ENCODE measurements at places on chromosomes 2 and 18.

GRCh38 chr18:63113899-63114565 lies 205.5 kb downstream of the BCL2 start:
- no peak for DNase-seq

- no peak for DNase-seq
These were observed 165.0 kb downstream of the ANKRD44 start for GRCh38 chr2:197145471-197146056.

- no peak for DNase-seq
These were observed 26.1 kb downstream of the NPC1 start for GRCh38 chr18:23560186-23560585.

- DNase-seq, result no peak
These were observed 679.6 kb downstream of the MBD2 start for GRCh38 chr18:53544917-53545316.

DNA sequence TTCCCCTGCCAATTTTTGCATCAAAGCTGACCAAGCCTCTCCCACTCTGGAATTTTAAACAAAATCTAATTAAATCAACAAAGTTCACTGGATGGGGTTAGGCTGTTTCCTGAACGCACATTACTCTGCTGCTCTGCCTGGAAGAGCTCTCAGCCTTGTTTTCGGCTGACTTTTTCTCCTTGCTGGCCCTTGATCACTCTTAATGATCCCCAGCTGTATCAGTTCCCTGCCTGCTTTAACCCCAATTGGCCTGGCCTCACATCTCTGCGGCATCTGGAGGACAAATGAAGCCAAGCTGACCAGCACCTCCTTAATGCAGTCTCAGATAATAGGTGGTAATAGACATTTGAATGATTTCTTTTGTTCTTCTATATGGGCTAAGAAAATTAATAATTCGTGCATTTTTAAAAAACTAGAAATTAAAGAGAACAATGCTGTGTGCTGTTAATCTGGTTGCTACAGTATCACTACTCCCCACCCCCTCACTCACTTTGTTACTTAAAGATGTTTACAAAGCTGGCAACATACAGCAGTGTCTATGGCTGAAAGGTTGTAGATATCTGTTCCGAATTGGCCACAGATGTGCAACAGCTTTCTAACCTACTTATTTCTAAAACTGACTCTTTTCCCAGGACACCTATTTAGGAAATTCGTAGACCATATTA lies 415.2 kb upstream of the KCNH7 start:
- DNase-seq, result no peak

DNA sequence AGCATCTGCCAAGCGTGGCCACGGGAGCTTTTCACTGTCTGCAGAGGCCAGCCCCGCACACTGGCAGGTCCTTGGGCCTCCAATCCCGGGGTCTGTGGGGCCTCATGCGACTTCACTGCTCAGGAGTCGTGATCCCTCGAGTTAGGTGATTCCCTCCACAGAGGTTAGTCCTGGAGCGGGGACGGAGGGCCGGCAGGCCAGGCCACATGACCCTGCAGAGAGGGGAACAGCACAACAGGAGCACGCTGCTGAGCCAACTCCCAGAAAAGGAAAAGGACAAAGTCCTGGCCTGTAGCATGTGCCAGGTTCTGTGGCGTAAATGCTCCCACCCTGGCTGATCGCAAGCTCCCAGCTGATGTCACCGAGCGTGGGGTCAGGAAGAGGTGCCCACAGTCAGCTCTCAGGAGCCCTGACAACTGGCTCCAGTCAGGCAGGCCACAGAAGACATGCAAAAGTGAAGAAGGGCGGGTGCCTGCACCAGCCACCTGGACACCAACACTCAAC lies 15.3 kb upstream of the PRLH start:
- no peak for DNase-seq

DNA sequence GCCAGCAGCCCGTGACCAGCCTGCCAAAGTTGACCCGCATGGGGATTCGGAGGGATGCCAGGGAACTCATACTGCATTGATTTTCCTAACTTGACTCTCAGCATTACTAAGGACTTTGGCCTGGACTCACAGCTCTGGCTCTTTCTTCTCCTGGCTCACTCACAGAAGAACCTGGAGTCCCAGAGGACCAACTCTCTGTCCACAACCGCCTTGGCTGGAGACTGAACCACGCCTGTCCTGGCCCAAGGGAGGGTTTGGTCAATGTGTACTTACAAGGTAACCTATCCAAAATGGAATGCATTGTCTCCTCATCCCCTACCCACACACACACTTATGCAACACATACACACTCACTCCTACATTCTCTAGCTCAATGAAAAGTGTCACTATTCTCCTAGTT lies 135.6 kb upstream of the KLHL29 start:
- DNase-seq, result no peak

DNA sequence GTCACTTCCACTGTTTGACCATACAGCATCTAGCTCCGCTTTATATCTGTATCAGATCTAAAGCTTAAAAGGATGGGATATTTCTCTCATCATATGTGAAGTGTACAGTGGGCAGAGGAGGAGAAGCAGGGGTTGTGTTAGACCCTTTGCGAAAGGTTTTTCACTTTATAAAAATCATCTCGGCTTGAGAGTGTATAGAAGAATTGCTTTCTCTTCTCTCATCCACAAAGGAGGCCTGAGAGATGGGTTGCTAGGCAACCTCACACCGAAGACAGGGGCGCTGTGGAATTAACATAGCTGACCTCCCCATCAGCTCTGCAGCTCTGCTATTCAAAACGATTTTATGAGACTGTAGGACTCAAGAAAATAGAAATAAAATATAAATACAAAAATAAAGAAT lies 70.2 kb upstream of the GALNT3 start:
- no peak for DNase-seq

GRCh38 chr18:49697757-49698524 lies 115.4 kb downstream of the ACAA2 start:
- DNase-seq, result no peak

DNA sequence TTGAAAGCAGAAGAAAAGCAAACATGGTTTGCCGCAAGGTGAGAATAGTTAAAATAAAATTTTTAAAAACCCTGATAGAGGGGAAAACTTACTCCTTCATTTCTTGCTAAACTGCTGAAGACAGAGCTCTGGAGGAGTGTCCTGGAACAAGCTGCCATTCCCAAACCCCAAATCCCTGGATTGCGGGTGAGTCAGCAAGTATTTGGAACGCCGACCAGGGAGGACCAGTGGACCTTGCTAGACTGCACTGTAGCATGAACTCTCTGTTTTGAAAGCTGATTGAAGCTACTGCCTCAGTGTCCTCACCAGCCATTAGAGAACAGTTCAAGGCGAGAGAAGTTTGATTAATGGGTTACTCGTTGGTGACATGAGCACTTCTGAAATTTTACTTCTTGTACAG lies 99.4 kb upstream of the RASGRP3 start:
- no peak for DNase-seq

DNA sequence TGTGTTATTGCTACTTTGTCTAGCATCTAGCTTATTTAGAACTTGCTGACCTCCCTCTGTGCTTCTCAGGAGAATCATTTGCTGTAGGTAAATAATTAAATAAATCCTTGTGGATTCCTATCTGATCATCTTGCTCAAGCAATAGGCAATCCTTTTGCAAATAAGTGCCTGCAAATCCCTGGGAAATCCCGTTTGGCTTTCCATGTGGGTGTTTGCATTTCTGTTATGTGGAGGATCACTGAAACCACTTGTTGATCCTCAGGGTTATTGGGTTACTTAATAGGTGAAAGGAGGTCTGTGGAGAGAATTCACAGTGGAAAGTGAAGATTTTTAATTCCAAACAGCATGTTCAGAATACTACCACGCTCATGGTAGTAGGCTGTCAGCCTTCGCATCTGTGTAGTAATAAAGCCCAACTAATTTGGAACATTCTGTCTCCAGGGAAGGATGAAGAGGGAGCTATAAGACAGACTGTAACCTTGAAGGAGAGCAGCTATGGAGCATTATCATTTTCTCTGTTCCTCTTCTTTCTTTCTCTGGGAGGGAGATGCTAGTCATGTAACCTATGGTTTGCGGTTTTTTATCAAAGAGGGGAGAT lies 72.5 kb downstream of the GULP1 start:
- no peak for DNase-seq

- no peak for DNase-seq
These were observed 164.6 kb downstream of the LDLRAD4 start for GRCh38 chr18:13382954-13383827.

DNA sequence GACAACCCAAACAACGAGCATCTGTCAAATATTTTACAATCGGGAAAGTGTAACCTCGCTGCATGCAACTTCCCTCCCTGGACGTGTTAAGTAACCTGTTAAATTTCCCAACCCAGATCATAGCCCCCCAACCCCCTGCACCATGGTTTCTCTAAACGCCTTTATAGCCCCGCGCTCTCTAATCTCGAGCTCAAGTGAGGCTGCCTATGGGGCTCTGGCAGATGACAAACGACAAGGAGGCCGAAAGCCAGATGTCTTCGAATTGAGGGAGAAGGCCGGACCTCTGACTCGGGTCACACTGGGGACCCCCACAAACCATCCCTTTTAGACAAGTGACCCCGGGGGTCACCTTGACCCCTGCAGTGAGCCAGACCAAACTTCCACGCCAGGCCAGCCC lies 526 bp downstream of the COX7A2L start:
- no peak for DNase-seq

GRCh38 chr18:75727456-75727855 lies 300.0 kb upstream of the SMIM21 start:
- peak; percentile 29 for DNase-seq

DNA sequence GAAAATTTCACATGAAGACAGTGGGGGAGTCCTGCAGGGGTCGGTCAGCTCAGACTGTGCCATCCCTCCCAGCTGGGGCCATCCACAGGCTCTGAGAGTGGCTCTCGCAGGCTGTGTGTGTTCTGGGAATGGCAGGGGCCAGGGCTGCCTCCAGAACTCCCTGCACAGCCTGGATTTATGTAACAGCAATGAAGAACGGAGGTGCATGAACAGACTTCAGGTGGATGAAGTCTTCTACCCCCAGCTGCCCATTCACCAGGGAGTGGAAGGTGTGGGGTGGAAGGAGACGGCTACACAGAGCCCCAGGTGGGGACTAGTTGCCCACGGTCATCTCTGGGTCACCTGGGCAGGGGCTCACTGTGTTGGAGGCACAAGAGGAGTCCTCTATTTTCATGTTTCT lies 56.1 kb upstream of the HDAC4 start:
- no peak for DNase-seq

DNA sequence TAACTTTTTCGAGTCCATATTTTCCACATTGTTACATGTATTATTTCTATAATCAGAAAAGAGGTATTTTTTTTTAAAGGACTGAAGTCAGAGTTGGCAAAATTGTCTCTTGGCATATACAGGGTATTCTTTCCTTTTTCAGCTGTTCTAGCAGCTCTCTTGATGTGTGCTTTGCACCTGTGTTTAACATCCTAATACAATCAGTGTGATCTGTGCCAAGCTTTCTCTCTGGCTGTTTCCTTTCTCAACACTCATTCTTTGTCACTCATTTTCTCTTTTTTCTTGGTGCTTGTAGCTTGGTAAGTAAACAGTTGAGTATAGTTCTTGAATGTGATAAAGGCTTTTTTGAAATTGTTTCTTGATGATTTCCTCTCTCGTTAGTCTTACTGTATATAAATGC lies 9.2 kb downstream of the RNMT start:
- DNase-seq, result no peak

- DNase-seq, result no peak
These were observed at the start of gene COL5A2 for GRCh38 chr2:189179570-189179950. Gene COL5A2, minus strand, starts transcription at chr2:189179761. Its CDS starts 157 bp downstream, at chr2:189179604.

GRCh38 chr2:11129598-11130449 lies 25.4 kb upstream of the SLC66A3 start:
- DNase-seq, result peak; percentile 83

- no peak for DNase-seq
These were observed 602.2 kb downstream of the GALR1 start for GRCh38 chr18:77851802-77852201.

DNA sequence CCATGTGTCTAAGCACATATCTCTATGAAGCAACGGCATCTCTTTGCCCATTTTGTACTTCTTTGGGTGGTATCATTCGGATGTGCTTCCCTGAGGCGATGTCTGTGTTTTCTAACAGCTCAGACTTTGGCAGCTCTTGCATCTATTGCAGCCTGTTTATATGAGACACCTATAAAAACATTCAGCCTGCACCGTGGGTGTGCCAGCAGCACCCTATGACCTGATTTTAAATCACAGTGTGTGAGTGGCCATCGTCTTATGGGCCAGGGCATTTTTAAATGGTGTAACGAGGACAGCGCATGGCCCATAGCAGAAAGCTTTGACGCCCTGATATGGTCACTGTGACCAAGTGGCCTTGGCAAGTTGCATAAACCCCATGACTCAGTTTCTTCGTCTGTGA lies 12.9 kb downstream of the NPAS2 start:
- no peak for DNase-seq

DNA sequence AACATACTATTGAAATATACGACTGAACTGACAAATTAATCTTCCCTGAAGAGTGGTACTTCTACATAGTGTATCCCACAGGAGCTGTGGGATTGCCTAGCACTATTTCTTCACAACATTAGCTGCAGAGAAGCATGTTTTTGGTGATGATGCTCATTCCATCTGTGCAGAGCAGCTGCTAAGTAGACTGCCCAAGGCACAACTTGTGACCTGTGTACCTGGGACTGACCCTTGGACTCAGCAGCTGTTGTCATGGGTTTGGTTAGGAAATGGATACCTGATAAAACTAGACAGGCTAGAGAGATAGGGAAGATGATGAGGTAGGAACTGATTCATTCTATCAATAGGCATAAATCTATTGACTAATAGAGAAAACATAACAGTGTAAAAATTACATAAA lies 1204.0 kb downstream of the DSC3 start:
- no peak for DNase-seq

DNA sequence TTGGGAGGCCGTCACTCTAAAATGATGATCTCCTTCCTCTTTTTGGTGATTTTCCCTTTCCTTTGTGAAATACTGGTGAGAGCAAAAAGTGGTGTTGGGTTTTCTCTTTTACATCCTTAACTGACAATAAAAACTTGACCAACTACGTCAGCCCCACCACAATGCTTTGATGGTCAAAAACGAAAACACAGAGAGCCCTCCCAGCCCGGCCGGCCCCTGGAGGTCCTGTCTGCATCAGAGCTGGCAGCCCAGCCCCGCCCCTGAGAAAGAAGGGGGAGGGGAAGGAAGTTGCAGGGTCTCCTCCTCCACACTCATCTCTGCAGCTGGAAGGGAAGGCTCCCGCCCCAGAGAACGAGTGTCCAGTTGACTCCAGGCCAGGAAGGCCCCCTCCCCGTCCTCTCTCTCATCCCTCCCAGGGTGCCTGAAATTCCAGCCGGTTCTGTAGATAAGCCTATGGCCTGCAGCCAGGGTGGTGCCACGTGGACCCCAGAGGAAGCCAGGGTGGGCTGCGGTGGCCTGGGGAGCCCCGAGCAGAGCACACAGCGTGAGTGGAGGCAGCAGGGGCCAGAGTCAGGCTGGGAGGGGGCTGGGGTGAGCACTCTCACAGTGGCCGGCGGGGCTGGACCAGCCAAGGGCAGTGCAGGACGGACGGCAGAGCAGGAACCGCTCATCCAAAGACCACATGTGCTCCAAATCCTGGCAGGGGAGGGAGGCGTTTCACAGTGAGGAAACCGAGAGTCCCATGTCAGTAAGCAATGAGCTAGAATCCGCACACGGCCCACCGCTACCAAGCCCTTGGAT lies 19.8 kb downstream of the BIN1 start:
- no peak for DNase-seq

- DNase-seq, result no peak
These were observed 9.5 kb downstream of the CHAC2 start for GRCh38 chr2:53777134-53777533.
